Uterus (tissue), 4 donors: ENCODE measurements at places on chromosomes 12 and 14. TPM values are rescaled to one million over a fixed set of nuclear protein-coding genes. Genes with fewer than 3 reads are reported as not detected.

Gene CAPZA3
- not detected for total RNA-seq

GRCh38 chr14:83019744-83020414, 1486.2 kb upstream of the SEL1L start:
- no peak overlapping the region for H3K4me3 ChIP-seq
- H3K4me1 ChIP-seq, result no peaks in the 10 kb centered on the region

Gene SERPINA9
- not detected for total RNA-seq

DNA sequence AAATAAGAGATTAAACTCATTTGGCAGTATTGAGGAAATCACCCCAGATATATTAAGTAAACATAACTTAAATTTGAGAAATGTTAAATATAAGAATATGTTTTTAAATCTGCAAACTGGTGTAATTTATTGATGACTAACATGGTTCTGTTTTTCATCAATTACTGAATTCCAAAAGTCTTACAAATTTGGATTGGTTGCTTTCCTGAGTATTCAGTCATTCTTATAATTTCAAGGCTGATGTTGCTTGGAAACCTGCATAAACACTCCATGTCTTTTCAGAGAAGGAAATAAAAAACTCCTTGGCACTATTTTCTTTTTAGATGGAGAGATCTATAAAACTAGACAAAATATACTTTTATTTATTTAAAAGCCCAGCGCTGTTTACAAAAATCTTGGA, 71.7 kb downstream of the NOVA1 start:
- H3K4me1 ChIP-seq, result no peaks in the 10 kb centered on the region
- no peak overlapping the region for H3K27ac ChIP-seq
- DNase-seq, result no peak
- H3K27me3 ChIP-seq, result no peaks in the 10 kb centered on the region
- no peaks in the 10 kb centered on the region for H3K36me3 ChIP-seq

GRCh38 chr12:57272337-57273151, 21.6 kb upstream of the STAC3 start:
- no peak overlapping the region for H3K4me3 ChIP-seq
- no peaks in the 10 kb centered on the region for H3K36me3 ChIP-seq
- no peaks in the 10 kb centered on the region for H3K4me1 ChIP-seq
- no peak overlapping the region for H3K27ac ChIP-seq
- no peak for DNase-seq

GRCh38 chr14:89844508-89844907, 110.0 kb downstream of the EFCAB11 start:
- H3K27ac ChIP-seq, result no peak overlapping the region
- no peaks in the 10 kb centered on the region for H3K36me3 ChIP-seq
- H3K4me3 ChIP-seq, result no peak overlapping the region
- H3K4me1 ChIP-seq, result no peaks in the 10 kb centered on the region
- no peaks in the 10 kb centered on the region for H3K27me3 ChIP-seq
